DMS153 (cell line): ENCODE measurements at places on chromosomes 7 and 10.
A peak's percentile ranks its signal among the peaks of the same experiment; 100 is the strongest.

DNA sequence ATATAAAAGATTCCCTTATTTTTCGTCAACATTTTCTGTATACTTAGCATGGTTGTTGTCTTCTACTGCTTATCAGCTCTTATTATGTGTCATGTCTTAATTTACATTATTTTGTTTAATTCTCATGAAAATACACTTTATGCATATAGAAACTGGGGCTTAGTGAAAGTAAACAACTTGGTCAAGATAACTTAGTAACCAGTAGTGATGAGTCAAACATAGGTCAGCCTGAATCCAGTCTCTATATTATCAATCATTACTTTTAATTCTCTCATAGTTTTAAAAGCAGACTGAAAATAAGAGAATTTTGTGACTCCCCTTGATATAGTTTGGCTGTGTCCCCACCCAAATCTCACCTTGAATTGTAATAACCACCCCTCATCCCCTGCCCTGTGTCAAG, 119.6 kb upstream of the TPK1 start:
- DNase-seq, result no peak

- DNase-seq, result no peak
Measured at GRCh38 chr7:17063045-17063383, 181.2 kb upstream of the AGR3 start.

DNA sequence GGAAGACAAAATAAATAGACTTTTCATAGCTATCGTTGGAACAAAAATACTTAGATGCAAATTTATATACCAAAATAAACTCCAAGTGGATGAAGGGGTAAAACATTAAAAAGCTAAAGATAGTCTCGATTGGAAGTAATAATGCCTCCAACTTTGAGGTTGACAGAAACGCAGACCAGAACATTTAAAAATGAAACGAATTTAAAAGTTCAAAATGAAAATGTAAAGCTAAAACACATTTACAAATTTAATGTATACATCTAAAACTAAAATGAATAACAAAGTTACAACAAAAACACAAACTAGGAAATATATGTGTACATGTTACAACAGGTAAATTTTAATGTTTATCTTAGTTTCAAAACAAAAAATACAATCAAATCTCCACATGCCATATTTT, 107.5 kb upstream of the AKR1E2 start:
- no peak for DNase-seq

GRCh38 chr7:97149843-97150242, 32.3 kb downstream of the SDHAF3 start:
- no peak for DNase-seq

- no peak for DNase-seq
Measured at GRCh38 chr7:157855452-157856213, 518.8 kb downstream of the DNAJB6 start.

DNA sequence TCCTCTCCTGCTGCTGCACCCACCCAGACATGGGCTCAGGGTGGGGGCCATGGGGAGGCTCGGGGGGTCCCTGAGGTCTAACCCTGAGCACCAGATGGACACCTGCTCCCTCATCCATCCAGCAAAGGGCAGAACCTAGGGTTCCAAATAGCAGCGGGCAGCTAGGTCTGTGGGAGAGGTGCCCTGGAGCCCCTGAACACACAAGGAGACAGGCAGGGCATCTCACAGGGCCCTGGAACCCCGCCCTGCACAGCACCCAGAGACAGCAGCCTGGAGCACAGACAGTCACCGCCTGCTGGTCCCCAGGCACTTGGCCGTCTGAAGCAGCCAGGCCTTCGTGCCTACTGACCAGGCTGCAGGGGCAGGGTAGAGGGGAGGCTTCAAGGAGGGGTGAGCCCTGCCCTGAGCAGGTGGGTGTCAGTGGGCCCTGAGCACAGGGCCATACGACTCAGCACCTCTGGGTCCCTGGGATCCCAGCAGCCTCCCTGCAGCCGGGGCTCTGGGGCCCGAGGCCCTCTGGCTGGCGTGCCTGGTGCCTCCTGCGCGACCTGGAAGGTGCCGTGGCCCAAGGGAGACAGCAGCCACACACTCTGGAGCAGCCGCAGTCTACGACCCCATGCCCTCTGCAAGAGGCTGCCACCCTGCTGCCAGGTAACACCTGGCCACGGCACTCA, 38.3 kb downstream of the GET4 start:
- no peak for DNase-seq

DNA sequence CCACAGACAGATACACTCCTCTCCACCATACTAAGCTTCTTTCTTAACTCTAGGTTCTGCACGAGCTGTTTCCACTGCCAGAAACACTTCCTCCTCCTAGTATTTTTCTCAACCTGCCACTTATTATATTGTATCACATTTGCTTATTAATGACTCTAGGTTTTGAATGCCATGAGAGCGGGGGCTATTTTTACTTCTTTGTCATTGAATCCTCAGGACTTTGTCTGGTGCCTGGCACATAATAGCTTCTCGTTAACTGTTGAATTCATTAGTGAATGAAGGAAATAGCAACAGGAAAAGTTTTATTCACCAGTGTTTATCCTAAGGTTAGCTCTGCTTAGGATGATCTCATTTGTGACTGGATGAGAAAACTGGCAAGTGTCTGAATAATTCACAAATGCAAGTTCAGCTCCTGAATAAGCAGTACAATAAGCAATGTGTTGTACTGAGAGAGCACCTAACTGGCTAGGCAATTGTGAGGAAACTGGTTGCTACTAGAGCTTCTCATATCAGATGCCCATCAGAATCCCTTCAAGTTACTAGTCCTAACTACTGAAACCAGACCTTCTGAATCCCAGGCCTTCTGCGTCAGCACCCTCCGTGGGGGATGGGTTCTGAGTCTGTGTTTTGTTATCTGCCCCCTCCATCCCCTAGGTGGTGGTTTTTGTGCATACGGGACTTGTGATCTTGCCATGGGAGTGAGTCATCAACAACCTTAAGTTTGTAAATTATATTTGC, 92.7 kb downstream of the LSMEM1 start:
- DNase-seq, result peak; percentile 51

DNA sequence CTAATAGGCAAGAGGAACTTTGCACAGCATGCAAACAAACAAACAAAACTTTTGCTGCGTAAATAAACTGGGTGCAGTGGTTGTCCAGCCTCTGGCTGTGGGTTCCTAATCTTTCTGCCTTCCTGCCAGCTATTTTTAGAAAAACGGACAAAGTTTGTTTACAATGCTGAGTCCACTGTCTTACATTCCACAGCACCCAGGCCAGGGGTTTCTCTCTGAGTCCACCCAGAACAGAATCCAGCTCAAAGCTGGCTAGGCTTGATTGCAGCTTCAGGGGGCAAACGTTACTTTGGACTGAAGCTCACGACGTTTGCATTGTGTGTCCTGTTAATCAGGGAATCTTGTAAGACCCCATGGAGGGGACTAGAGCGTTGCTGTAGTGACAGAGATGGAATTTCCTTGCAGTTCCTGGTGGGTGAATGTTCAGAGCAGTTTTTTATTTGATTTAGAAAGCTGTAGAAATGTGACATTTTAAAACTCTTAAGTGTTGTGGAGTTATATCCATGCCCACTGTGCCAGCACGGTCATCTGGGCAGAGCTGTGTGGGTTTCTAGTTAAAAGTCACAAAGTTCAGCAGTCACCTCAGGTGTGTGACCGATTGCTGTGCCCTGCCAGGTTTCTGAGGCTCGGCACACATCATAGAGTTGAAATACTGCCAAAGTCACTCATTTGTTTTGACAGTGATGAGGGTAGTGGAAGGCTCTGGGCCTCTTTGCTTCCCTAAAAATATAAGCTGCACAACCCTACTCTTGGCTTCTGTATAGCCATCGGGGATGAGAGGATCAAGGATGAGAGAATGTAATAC, 247.0 kb downstream of the STK31 start:
- no peak for DNase-seq

DNA sequence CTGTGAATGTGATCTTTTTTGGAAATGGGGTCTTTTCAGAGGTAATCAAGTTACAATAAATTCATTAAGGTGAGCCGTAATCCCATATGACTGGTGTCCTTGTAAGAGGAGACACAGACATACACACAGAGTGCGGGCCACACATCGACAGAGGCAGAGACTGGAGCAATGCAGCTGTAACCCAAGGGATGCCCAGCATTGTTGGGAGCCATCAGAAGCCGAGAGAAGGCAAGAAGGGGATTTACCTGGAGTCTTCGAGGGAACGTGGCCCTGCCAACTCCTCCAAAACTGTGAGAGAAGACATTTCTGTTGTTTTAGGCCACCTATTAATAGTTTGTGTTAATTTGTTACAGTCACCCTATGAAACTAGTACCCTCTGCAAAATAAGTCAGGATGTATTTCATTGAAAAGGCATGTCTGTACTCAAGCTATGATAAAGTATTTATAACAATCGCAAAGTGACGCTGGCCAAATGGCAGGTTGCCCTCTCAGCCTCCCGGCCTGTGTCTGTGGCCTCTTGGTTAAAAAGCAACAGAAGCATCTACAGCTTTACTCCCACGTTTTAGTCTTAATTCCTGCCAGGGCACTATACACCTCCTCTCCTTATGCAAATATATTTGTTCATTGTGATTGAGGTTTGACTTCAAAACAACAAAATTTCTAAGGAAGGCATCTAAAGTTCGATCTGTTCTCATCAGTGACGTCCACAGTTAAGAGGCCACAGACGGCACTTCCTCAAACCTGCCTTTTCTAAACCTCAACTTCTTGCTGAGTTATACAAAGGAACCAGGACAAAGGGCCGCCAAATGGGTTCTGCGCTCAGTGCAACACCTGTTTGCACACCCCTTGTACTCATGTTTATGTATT, 46.8 kb downstream of the HIPK2 start:
- DNase-seq, result no peak

- no peak for DNase-seq
Measured at GRCh38 chr7:99409806-99410205, 1.0 kb downstream of the BUD31 start.

- no peak for DNase-seq
Measured at GRCh38 chr10:24721229-24722106, 2.2 kb downstream of the ARHGAP21 start.

- DNase-seq, result no peak
Measured at GRCh38 chr7:144074374-144074773, 4.8 kb downstream of the OR2A25 start.

- no peak for DNase-seq
Measured at GRCh38 chr7:134153493-134154136, 26.5 kb downstream of the LRGUK start.

GRCh38 chr7:2104107-2104710, 128.5 kb downstream of the MAD1L1 start:
- no peak for DNase-seq

DNA sequence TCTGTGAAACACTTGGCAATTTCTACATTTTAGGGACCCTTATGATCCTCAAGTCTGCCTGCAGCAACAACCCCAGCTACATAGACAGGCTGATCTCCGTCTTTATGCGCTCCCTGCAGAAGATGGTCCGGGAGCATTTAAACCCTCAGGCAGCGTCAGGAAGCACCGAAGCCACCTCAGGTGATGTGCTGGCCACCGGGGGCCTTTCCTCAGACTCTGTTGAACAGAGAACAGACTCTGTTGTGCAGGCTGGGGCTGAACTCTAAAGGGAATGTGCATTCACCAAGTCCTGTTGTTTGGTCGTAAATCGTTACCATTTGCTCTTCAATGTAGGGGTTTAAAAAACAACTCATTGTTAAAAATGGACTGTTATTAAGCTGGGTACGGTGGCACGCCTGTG, 86.3 kb downstream of the TRRAP start:
- no peak for DNase-seq

DNA sequence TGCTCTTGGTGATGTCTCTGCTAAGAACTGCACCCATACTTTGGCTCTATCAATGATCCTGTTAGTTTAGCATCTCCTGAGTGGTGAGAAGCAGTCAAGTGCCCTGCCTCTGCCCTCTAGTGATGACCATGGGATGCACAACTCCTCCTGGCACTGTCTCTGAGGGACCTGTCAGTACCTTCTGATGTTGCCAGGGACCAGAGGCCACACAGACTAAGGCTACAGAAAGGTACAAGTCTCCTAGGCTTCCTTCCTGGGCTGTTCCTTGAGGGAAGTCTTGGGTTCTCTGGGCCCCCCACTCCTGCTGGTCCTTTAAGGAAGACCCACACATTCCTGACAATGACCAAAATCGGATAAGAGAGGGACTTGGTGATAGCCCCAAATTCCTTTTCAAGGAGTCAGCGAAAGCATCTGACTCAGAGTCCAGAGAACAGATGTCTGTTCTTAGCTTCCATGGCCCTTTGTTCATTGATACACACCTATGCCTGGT, 15.3 kb downstream of the NKX2-3 start:
- DNase-seq, result no peak

GRCh38 chr10:124229989-124230634, 136.7 kb upstream of the CHST15 start:
- DNase-seq, result no peak

DNA sequence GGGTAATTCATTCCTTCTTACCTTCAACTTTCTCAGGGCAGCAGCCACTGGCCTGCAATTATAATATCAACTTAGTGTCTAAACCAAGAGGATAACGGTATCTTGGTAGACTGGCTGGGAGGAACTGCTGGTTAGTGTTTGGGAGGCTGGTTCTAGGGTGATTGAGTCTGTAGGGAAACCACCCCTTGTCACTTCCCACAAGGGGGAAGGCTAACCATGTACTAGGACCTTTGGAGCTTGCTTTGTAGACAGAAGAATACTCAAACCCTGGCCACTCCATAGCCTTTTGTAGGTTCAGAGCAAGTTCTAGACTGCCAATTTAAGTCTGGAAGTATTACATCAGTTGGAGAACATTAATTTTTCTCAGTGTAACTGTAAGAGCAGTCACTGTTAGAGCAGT, 51.3 kb downstream of the NHLRC2 start:
- no peak for DNase-seq

DNA sequence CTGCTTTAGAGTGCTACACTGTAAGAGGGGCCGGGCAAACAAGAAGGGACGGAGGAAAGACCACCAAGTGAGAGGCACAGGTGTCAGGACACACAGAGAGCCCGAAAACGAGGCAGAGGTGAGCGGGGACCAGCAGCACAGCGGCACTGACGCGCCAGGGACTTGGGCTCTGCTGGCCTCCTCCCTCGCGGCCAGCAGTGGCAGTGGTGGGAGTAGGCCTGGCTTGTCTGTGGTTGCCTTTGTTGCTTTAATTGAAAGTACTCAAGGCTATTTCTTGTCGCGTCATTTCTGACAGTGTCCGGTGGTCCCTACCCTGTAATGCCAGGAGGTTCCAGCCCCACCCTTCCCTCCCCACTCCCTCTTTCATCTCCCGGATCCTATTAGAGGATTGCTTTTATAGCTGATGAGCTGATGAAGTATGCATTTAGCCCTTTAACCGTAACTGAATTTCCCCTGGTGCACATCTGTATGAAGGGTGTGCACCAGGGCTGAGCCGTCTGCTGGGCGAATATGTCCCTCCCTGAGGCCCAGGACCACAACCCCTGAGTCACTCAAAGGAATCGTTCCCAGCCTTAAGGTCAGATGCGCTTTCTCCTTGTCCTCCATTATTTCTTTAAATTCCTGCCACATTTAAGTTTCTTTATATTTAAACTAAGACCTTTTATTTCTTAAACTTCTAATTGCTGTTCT, 39.5 kb upstream of the FAM20C start:
- DNase-seq, result no peak

- DNase-seq, result no peak
Measured at GRCh38 chr7:15688279-15688626, 1.8 kb upstream of the MEOX2 start.

DNA sequence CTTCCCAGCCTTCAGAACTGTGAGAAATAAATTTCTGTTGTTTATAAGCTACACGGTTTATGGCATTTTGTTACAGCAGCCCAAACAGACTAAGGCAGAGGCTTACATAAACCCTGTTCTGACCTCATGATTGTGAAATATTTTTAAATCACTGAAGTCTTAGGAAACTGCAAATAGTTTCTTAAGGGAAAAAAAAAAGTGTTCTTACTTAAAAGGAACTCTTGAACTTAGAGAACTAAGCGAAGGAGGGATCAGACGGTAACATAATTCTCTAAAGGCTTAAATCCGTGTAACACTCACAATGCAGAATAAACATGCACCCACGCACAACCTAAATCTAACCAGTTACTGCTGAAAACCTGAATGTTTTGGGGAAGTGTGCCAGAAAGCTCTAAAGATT, 749.1 kb upstream of the LRRTM3 start:
- no peak for DNase-seq
